ENCODE measurements at places on chromosomes 3 and 15.

GRCh38 chr15:67783303-67783702, 42.0 kb upstream of the SKOR1 start:
- H3K4me3 ChIP-seq, result no peak overlapping the region
- H3K36me3 ChIP-seq, result no peaks in the 10 kb centered on the region

GRCh38 chr15:38454696-38455090, 766 bp downstream of the FAM98B start:
- H3K4me1 ChIP-seq, result peaks cover 19% of the 10 kb centered on the region
- H3K27me3 ChIP-seq, result peaks cover 5% of the 10 kb centered on the region
- peak overlapping the region; percentile 98 for H3K27ac ChIP-seq
- H3K36me3 ChIP-seq, result no peaks in the 10 kb centered on the region

DNA sequence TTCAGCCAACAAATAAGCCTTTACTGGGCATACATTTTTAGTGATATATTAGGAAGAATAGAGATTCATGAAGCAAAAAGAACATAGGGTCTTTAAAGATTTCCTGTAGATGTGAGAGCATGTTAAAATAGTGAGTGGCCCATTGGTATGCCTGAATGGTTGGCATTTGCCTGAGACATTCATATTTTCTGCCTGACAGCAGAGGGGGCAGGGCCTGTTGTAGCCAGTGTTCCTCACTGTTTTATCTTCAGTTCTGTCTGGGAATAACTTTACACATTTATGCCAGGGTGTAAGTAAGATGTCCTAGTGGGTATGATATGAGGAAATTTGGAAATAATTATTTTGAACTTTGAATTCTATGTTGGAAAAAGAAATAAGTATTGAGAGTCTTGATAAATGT, 704.7 kb upstream of the ARPP21 start:
- no peak for DNase-seq
- no peak overlapping the region for H3K4me3 ChIP-seq
- H3K27ac ChIP-seq, result no peak overlapping the region
- no peaks in the 10 kb centered on the region for H3K36me3 ChIP-seq
- H3K27me3 ChIP-seq, result no peaks in the 10 kb centered on the region

DNA sequence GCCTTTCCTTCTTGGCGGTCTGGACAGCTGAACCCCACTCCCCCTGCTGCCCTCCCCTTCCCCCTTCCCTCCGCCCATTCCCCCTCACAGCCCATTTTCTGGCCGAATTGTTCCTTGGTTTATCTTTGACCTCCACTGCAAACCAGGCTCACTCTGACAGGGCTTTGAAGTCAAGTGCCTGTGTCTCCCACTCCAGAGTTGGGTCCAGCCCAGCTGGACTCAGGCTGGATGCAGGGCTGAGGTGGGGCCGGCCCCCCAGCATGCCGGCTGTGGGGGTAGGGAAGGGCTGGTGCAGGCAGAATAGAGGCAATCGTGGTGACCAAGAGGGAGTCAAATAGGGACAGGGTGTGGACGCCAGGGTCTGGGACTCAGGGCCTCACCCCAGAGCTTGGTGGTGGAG, 57.0 kb upstream of the MRPS22 start:
- H3K27ac ChIP-seq, result no peak overlapping the region
- H3K4me3 ChIP-seq, result no peak overlapping the region
- no peak for DNase-seq
- H3K27me3 ChIP-seq, result peaks cover under 1% of the 10 kb centered on the region

- H3K27me3 ChIP-seq, result no peaks in the 10 kb centered on the region
- peaks cover 29% of the 10 kb centered on the region for H3K4me1 ChIP-seq
- no peak overlapping the region for H3K4me3 ChIP-seq
- H3K36me3 ChIP-seq, result no peaks in the 10 kb centered on the region
- no peak overlapping the region for H3K27ac ChIP-seq
Observed at GRCh38 chr15:38873158-38873557, 308.5 kb upstream of the RASGRP1 start.

GRCh38 chr3:156721687-156722618, 47.6 kb downstream of the TIPARP start:
- H3K27me3 ChIP-seq, result no peaks in the 10 kb centered on the region
- no peak for DNase-seq
- no peaks in the 10 kb centered on the region for H3K36me3 ChIP-seq
- H3K27ac ChIP-seq, result no peak overlapping the region
- 0 out of 2 replicates have a peak, but pooled peaks cover under 1% of the 10 kb centered on the region for H3K4me1 ChIP-seq

DNA sequence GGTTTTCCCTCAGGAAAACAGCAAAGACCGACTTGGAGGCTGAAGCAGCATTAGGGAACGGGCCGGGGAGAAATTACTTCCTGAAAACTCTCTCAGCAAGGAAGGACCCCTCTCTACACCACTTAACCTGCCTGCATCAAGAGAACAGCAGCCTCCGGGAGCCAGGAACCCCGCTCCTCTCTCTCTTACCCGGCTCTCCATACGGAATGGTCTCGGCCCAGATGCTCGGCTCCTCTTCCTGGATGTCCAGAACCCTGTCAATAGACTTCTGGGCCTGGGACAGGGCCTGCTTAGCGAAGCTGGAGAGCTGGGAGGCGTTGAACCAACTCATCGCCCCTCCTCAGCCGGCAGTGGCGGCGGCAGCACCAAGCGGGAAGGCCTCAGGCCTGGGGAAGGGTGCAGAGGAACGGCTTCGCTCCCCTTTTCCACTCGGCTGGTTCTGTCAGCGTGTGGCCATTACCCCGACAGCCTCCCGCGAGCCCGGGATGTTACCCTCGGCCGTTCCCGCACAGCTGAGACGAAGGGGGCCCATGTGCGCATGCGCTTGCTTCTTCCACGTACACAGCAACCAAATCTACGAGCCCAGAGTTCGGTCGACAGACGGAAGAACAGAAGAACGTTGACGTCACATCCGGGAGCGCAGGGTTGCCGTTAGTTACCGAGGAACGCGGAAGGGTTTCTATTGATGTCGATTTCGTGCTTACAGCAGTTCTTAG, at the start of gene TMF1:
TMF1 (minus strand) TSS at position 578 of the 716 bp plus-strand sequence; CDS start at position 331, 247 bp downstream.
- H3K27ac ChIP-seq, result peak within 1 kb of the TSS; percentile 91
- H3K4me3 ChIP-seq, result peak within 1 kb of the TSS; percentile 95
- H3K4me1 ChIP-seq, result peaks cover 36% of the 10 kb centered on the region

GRCh38 chr15:69662645-69663000, 210.0 kb downstream of the RPLP1 start:
- no peak overlapping the region for H3K4me3 ChIP-seq
- H3K27me3 ChIP-seq, result peaks cover 17% of the 10 kb centered on the region
- H3K4me1 ChIP-seq, result no peaks in the 10 kb centered on the region
- DNase-seq, result no peak

GRCh38 chr3:168738527-168739325, 643.0 kb upstream of the GOLIM4 start:
- DNase-seq, result no peak
- H3K4me1 ChIP-seq, result no peaks in the 10 kb centered on the region
- H3K36me3 ChIP-seq, result no peaks in the 10 kb centered on the region

GRCh38 chr3:130725746-130726145, 20.9 kb downstream of the PIK3R4 start:
- H3K27ac ChIP-seq, result no peak overlapping the region
- peaks cover 11% of the 10 kb centered on the region for H3K36me3 ChIP-seq
- no peak overlapping the region for H3K4me3 ChIP-seq
- H3K4me1 ChIP-seq, result 0 out of 2 replicates have a peak, but pooled peaks cover 7% of the 10 kb centered on the region
- no peak for DNase-seq

DNA sequence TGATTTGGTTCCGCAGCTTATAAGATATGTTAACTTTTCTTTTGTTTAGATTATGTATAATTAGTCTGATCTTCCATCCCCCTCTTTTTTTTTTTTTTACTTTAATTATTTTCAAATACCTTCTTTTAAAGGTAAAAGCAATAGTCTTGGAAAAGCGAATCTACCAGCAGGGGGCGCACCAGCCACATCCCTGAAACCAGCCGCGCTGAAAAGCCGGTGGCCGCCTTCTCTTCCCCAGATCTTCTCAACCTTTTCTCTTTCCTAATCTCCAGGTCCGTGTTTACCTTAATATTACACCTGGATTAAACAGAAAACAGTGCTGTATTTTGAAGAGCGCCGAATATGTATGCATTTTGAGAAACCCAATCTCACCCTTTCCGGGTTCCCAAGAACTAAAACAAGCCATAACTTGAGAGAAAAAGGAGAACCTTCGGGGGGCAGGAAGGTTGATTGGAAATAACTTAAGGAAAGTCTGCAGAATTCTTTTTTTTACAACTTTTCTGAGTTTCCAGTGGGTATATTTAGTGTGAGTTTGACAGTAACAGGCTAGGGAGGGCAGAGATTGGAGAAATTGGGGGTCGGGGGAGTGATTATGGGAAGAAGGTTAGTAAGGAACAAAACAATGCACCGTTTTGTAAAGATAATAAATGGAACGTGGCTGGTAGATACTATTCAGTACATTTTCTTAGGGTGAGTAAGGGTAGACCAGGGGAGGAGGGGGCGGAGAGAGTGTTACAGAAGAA, 2.0 kb upstream of the SOX2 start:
- peaks cover 11% of the 10 kb centered on the region for H3K4me1 ChIP-seq
- peaks cover 46% of the 10 kb centered on the region for H3K27me3 ChIP-seq
- no peak overlapping the region for H3K27ac ChIP-seq
- DNase-seq, result peak; percentile 19

- H3K36me3 ChIP-seq, result 0 out of 3 replicates have a peak, but pooled peaks cover 2% of the 10 kb centered on the region
- H3K4me3 ChIP-seq, result no peak overlapping the region
- H3K4me1 ChIP-seq, result peaks cover 16% of the 10 kb centered on the region
- no peak overlapping the region for H3K27ac ChIP-seq
- peak; percentile 20 for DNase-seq
Observed at GRCh38 chr15:41940441-41940857, 31.9 kb downstream of the EHD4 start.

- no peak overlapping the region for H3K4me3 ChIP-seq
- H3K27ac ChIP-seq, result no peak overlapping the region
- peaks cover 24% of the 10 kb centered on the region for H3K4me1 ChIP-seq
- DNase-seq, result peak; percentile 55
Observed at GRCh38 chr3:195040773-195041520, 230.0 kb downstream of the XXYLT1 start.

DNA sequence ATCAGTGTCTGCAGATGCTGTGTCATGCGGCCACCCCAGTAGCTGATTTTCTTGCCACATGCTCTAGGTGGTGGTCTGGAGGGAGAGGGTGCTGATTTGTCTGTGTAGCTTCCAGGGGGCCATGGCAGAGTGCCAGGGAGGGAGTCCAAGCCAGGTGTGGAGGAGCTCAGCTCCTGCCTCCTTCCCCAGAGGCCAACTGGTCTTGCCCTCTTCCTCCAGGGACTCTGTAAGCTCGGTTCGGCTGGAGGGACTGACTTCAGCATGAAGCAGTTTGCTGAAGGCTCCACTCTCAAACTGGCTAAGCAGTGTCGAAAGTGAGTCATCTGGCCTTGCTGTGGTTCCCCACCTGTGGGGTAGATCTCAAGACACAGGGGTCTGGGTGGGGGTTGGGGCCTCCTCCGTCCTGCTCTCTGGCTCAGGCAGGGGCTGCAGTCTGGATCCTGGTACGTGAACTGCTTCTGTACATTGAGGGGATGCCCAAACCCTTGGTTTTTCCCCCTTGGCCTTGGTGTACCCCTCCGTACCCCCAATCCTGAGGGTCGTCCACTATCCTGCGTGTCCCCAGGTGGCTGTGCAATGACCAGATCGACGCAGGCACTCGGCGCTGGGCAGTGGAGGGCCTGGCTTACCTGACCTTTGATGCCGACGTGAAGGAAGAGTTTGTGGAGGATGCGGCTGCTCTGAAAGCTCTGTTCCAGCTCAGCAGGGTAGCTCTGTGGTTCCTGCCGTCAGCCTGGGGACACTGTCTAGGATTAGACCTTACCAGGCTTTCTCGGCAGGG, 6.9 kb upstream of the RCCD1 start:
- H3K36me3 ChIP-seq, result peaks cover 20% of the 10 kb centered on the region
- H3K27ac ChIP-seq, result no peak overlapping the region
- no peaks in the 10 kb centered on the region for H3K27me3 ChIP-seq
- DNase-seq, result no peak

GRCh38 chr3:126353694-126354321, 3.4 kb downstream of the KLF15 start:
- H3K27me3 ChIP-seq, result peaks cover 8% of the 10 kb centered on the region
- peak; percentile 29 for DNase-seq
- no peak overlapping the region for H3K4me3 ChIP-seq
- peaks cover 63% of the 10 kb centered on the region for H3K4me1 ChIP-seq

GRCh38 chr15:83695246-83695645, 41.3 kb downstream of the ADAMTSL3 start:
- H3K27ac ChIP-seq, result no peak overlapping the region
- no peak for DNase-seq
- no peaks in the 10 kb centered on the region for H3K36me3 ChIP-seq
- no peak overlapping the region for H3K4me3 ChIP-seq
- H3K4me1 ChIP-seq, result peaks cover 6% of the 10 kb centered on the region

DNA sequence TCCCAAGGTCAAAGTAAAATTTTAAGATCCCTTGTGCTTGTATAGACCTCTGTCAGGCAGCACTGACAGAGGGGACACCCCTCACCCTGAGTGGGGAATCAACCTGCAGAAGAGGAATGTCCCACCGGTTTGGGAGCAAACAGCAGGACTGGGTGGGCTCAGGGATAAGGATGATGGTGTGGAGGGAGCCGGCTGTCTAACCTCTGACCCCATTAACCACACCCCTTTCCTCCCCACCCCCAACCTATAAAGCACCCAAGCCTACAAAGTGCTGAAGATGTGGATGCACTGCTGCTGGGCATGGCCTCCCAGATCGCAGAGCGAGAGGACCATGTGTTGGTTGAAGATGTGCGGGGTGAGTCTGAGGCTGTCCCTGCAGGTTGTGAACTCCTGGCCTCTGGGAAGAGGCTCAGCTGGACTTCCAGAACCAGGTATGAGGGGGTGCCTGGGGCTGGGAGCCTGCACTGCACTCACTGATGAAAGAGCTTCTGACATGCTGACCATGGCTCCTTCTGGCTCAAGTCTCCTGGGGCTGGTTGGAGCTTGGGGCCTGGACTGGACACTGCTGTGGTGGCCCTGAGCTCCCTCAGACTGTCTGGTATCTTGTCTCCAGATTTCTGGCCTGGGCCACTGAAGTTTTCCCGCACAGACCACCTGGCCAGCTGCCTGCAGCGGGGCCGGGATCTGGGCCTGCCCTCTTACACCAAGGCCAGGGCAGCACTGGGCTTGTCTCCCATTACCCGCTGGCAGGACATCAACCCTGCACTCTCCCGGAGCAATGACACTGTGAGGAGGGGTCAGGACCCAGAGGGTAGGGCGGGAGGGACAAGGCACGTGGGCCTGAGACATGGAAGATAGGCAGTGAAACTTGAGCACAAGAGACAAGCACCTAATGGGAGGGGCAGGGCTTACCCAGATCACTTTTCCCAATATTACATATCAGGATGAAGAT, 9.3 kb downstream of the DUOX1 start:
- no peak overlapping the region for H3K27ac ChIP-seq
- no peak overlapping the region for H3K4me3 ChIP-seq
- H3K27me3 ChIP-seq, result peaks cover 3% of the 10 kb centered on the region
- H3K36me3 ChIP-seq, result no peaks in the 10 kb centered on the region
- H3K4me1 ChIP-seq, result no peaks in the 10 kb centered on the region

GRCh38 chr3:38528457-38528856, 32.3 kb downstream of the EXOG start:
- H3K4me3 ChIP-seq, result no peak overlapping the region
- peak; percentile 28 for DNase-seq
- no peaks in the 10 kb centered on the region for H3K27me3 ChIP-seq
- H3K4me1 ChIP-seq, result no peaks in the 10 kb centered on the region

- H3K4me1 ChIP-seq, result peaks cover 29% of the 10 kb centered on the region
- no peak overlapping the region for H3K4me3 ChIP-seq
- H3K36me3 ChIP-seq, result no peaks in the 10 kb centered on the region
Observed at GRCh38 chr3:23865595-23866396, 51.0 kb downstream of the NKIRAS1 start.

GRCh38 chr3:30658328-30659052, 52.1 kb downstream of the TGFBR2 start:
- H3K36me3 ChIP-seq, result peaks cover 47% of the 10 kb centered on the region
- peak; percentile 32 for DNase-seq
- H3K4me1 ChIP-seq, result peaks cover 74% of the 10 kb centered on the region
- no peaks in the 10 kb centered on the region for H3K27me3 ChIP-seq

- H3K4me3 ChIP-seq, result no peak overlapping the region
- no peak for DNase-seq
- H3K4me1 ChIP-seq, result no peaks in the 10 kb centered on the region
- H3K27ac ChIP-seq, result no peak overlapping the region
Observed at GRCh38 chr15:83769411-83769999, 115.6 kb downstream of the ADAMTSL3 start.
